ENCODE measurements at places on chromosomes 1 and 21.

DNA sequence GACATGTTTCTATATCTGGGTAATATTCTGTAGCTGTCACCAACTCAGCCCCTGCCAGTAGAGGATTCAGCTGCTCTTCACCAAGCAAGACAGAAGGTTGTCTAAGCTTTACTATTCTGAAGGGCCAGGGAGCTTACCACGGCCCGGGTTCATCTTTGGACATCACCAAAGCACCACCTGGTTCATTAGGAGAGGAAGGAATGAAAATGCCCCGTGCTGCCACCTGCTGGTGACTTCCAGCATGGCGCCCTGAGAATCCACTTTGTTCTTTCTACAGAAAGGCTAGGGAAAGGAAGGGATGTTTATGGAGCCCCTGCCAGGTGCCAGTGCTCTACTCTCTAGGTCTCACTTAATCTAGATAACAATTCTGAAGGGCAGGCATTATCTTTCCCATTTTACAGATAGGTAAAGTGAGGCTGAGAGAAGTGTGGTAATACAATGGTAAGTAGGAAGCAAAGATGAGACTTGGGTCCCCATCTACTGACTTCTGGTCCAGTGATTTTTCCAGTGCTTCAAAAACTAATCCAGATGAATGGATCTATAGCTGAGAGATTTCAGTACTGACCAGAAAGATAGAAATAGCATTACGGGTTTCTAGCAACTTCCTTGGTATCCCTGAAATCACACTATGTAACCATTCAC, 79.5 kb downstream of the BEND5 start:
- DNase-seq = peak; percentile 18

DNA sequence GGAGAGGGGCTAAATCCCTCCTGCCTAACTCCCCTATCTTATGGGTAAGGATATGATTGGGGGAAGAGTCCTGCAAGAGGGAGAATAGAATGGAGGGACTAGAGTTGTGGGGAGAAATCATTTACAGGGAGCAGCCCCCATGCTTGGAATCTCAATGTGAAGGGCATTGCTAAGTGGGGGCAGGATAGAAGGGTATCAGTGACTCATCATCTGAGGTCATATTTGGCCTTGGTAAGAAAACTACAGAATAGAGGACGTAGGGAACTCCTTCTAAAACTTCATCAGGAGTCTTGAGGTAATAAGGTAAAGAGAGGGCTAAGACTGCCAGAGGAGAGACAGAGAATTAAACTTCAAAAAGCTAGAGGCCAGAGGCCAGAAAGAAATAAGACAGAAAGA, 487 bp downstream of the HJV start:
- no peak for DNase-seq

DNA sequence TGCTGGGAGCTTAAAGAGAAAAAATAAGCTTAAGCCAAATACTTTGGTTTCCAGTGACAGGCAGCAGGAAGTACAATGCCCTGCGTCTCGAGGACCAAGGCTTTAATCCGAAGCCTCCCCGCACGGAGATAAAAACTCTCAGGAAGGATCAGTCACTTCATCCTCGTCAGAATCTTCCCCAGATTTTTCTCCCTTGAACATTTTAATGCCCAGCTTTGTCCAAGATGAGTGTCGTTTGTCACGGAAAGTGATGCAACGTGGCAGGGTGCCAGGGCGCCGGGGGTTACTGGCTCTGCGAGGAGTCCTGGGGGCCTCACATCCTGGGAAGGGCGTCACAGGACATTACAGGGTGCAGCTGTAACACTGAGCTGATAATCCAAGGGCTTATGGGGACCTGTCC, 25.2 kb upstream of the PCBP3 start:
- no peak for DNase-seq

DNA sequence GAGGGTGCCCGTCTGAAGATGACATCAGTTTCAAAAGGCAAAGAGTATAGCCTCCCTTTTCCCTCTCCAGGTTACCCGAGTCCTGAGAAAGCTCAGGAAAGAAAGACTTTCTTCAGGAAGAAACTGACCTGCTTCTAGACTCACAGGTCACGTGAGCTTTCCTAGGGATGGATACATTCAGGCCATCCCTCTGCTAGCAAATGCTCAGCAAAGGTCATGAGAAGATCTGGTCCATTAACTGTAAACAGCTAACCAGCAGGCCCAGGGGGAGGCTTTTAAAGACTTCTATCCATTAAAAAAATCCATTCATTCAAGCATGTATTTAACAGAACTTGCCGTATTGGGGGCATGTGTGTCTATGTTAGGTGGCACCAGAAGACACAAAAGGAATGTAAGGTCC, 605.5 kb downstream of the KIF26B start:
- no peak for DNase-seq

DNA sequence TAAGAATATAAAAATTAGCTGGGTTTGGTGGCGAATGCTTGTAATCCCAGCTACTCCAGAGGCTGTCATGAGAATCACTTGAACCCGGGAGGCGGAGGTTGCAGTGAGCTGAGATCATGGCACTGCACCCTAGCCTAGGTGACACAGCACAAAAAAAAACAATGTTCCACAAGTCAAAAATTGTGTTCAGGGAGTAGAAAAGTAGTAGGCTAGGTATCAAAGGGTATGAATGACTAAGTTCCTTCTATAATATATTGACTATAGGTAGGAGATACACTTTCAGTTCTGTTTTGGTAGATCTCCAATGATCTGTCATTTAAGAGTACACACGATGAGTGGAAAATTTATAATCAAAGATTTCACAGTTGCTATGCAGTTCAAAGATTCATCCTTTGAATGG, 16.7 kb downstream of the USP48 start:
- DNase-seq = no peak

GRCh38 chr1:107432108-107432507, 291.3 kb downstream of the NTNG1 start:
- no peak for DNase-seq

DNA sequence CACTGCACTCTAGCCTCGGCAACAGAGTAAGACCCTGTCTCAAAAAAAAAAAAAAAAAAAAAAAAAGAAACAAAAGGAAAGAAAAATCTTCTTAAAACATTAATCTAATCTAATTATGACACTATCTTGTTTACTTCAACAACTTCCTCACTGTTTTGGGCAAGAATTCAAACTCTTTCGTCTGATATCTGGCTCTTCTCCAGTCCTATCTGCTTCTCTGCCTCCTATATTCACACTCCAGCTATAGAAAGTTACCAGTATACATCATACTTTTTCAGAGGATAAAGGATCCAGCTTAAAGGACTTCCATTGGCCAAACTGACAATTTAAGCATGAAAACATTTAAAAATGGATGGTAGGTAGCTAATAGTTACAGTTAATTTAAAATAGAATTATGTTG, 47.3 kb downstream of the EIF2B3 start:
- DNase-seq = no peak

DNA sequence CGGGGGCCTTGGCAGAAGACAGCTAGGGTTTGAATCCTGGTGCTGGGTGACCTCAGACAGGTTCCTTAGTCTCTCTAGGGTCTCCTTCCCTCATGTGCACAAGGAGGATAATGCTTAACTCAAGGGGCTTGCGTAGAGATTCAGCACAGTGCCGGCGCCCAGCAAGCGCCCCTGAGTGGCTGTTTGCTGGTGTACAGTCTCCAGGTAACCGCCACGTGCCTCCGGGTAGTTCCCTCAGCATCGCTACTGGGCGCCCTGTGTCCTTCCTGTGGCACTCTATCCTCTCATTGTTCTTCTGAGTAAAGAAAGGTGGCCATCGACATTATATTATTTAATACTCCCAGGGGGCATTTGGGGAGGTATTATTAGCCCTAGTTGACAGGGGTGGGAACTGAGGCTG, 80.9 kb downstream of the NENF start:
- DNase-seq = peak; percentile 10

- DNase-seq = no peak
Measured at GRCh38 chr1:209911746-209912145, 26.3 kb upstream of the SYT14 start.

DNA sequence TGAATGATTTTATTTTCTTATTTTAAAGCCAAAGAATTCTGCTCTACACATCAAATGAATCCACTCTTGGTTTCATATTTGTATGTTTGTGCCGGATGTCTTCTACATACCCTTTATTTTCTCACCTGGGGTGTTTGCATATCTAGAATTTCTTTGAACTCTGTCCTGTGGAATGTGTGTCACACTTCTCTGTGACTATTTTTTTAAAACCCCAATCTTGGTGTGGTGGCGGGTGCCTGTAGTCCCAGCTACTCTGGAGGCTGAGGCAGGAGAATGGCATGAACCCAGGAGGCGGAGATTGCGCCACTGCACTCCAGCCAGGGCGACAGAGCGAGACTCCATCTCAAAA, 35.4 kb downstream of the CENPF start:
- no peak for DNase-seq

GRCh38 chr21:28419811-28420210, 572.9 kb downstream of the LTN1 start:
- no peak for DNase-seq

GRCh38 chr1:89598450-89599331, 34.2 kb upstream of the LRRC8C start:
- peak; percentile 26 for DNase-seq

DNA sequence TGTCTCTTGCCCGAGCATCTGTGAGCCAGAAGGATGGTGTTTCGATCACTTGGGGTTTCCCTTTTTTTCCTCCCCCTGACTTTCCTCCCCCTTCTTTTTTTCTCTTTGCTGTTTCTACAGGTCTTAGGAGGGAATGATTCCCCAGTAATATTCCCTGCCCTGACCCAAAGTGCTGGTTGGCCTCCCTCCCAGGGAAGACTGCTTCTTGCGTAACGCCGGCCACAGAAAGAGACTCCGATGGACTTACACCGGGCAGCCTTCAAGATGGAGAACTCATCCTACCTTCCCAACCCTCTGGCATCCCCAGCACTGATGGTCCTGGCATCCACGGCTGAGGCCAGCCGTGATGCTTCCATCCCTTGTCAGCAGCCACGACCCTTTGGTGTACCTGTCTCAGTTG, 6.8 kb downstream of the RNF220 start:
- DNase-seq = no peak

DNA sequence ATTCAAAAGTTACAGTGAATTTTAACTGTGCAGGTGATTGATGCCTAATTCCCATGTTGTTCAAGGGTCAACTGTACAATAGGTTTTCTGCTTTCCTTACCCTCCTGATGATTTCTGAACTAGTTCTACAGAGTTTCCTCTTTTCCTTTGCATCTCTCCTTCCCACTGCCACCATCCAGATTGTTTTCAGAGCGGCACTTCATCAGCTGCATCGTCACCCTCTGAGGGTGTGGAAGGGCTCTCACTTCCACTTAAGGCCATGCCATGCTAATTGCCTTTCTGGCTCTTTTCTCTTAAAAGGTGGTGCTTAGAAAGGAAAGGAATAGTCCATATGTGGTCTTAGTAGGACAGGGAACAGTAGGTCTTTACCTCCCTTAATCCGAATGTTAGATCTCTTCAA, 39.1 kb downstream of the DISC1 start:
- no peak for DNase-seq

DNA sequence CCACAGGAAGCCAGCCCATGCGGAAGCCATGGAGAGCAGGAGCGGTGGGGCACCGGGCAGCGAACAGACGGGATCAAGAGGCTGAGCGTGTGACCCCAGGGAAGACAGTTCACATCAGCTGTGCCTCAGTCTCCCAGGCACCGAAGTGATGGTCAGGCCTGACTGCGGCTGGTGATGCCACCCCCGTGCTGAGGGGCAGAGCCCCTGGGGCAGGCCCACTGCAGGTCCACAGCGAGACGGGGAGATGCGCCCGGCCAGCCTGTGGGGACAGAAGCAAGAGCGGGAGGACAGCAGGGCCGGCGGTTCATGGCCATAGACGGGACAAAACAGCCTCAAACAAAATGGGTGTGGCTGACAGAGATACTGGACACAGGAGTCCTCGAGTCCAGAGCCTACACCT, 93.8 kb downstream of the RIPK4 start:
- DNase-seq = no peak

DNA sequence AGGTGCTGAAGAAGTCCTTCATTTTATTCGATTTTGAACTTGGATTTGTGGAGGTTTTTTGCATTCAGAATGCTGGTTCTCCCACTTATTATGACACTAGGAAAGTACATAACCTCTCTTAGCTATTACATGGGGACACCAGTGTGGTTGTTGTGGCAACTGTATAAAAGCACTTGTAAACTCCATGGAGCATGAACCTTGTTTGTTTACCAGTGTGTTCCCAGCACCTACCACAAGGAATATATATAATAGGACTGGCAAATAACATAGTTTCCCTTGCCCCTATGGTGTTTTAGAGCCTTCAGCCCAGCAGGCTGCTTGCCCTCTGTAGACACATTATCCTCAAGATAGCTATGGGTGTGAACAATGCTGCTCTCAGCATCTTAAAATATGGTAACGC, 43.1 kb downstream of the RASSF5 start:
- no peak for DNase-seq

- DNase-seq = no peak
Measured at GRCh38 chr1:234694661-234695060, 84.7 kb upstream of the IRF2BP2 start.

GRCh38 chr1:156319664-156320063, 18.4 kb downstream of the CCT3 start:
- no peak for DNase-seq

- no peak for DNase-seq
Measured at GRCh38 chr1:27503844-27504587, 14.0 kb upstream of the WASF2 start.

GRCh38 chr21:23017989-23018388, 2019.8 kb downstream of the NCAM2 start:
- no peak for DNase-seq

- no peak for DNase-seq
Measured at GRCh38 chr1:170271430-170272161, 125.8 kb downstream of the NTMT2 start.

DNA sequence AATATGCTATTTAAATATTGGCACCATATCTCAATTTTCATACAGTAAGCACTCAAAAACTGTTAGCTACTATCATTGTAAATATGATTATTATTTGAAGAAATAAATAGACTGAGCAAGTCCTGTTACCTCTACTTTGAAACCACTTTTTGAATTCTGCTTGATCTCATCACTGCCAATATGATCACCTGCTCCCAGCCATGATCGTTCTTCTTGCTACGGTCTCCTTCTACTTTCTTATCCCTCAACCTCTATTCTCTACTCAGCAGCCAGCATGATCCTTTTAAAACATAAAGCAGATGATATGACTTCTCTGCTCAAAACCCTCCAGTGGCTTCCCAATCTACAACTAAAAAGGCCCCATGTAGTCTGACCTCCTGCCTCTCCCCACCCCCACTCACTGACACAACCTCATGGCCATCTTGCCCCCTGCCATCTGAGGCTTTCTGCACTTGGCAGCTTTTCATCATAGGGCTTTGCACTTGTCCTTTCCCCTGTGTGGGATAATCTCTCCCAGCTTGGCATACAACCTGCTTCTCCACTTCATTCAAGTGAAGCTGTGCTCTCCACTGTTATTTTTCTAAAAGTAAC, 27.2 kb downstream of the CD34 start:
- DNase-seq = no peak

- no peak for DNase-seq
Measured at GRCh38 chr21:44657635-44658540, at the start of gene KRTAP12-3. Gene KRTAP12-3, plus strand, starts transcription at chr21:44657932. Its CDS starts 48 bp downstream, at chr21:44657980.

GRCh38 chr1:157151073-157151472, 12.9 kb upstream of the ETV3 start:
- no peak for DNase-seq
